CD14-positive monocyte (primary cell): ENCODE measurements at places on chromosomes 4 and X.

GRCh38 chrX:79506001-79506400 is 138.9 kb upstream of the ITM2A start:
- no peak for DNase-seq

DNA sequence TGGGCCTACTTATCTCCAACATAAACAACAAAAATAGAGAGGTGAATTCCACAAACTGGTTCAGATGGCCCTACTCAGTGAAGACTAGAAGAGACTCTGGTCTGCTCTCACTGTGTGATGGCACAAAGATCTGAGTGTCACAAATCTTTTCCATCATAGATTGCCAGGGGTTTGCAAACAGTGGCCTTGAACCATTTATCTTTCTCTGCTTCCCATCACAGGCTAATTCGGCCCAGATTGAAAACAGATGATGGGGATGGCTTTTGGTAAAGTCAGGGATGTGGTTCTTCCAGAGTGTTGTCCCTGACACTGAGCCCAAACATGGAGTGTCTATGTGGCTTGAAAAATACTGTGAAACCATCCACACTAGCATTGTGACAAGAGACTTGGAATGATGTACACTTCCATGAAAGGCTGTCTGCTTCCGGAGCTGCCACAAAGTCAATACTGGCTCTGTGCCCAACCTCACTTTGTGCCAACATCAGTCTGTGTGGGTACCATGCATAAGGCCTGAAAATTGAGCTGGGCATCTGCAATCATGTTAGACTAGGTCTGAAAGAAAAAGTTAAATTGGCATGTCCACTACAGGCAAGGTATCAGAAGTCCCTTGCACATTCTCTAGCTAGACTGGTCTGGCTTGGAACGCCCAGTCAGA is 25.2 kb upstream of the PLAC1 start:
- no peak for DNase-seq

DNA sequence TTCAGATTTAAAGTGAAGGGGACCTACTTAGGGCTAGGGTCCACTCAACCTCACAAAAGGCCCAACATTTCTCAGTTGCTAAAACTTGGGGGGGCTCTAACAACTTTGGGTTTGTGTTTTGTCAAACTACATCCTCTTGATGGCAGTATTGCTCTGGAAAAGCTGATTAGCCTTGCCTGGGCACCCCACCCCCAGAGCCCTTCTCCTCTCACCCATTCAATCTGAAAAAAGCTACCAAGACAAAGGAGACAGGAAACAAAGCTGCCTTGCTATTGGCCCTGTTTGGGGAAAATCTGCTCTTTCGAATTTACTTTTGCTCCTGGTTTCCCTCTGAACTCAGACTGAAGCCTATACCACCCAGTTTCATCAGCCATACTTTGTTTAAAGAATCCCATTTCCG is 195.2 kb upstream of the STK26 start:
- no peak for DNase-seq

GRCh38 chr4:24801136-24801855 is 5.9 kb downstream of the SOD3 start:
- DNase-seq, result no peak

DNA sequence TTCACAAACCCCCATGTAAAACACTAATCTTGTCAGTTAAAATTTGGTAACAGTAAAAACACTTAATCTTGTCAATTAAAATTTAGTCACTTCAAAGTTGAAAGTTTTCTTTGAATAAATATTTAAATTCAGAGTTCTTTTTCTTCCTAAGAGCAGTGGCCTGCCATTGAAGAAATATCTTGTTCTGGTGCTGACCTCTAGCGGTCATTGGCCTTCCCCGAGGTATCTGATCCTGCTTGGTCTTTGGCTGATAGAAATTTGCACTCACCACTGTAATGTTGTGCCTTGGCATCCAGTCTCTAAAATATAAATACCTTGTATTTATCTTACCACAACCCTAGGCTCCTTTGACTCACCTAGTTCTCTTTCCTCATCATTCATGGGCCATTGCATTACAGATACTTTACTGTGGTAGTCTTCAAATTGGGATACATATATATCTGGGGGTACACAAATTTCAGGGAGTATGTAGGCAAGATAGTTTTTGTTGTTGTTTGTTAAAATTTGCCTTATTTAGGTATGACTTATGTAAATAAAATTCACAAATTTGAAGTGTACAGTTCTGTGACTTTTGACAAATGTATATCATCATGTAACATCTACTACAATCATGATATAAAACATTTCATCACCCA is 6.7 kb upstream of the ART3 start:
- DNase-seq, result peak; percentile 81

DNA sequence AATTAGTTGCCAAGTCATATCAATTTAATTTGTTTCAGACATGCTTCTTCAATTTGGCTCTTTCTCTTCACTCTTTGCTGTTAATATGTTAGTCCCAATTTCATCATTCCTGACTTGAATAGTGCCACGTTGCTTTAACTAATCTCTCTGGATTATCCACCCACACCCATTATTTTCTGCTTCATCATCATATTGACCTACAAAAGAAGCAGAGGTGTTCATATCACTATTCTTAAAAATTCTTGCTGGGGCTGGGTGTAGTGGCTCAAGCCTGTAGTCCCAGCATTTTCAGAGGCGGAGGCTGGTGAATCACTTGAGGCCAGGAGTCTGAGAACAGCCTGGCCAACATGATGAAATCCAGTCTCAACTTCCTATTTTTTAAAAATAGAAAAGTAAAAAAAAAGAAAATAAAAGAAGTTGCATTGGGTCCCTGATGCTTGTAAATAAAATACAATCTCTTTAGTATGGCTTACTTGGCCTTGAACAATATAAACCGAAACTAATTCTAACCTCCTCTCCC is 65.7 kb upstream of the KCNIP4 start:
- no peak for DNase-seq

- DNase-seq, result no peak
These were observed 234.7 kb upstream of the DIAPH2 start for GRCh38 chrX:96449896-96450295.

- DNase-seq, result no peak
These were observed 111.4 kb downstream of the TSPAN5 start for GRCh38 chr4:98546910-98547594.

DNA sequence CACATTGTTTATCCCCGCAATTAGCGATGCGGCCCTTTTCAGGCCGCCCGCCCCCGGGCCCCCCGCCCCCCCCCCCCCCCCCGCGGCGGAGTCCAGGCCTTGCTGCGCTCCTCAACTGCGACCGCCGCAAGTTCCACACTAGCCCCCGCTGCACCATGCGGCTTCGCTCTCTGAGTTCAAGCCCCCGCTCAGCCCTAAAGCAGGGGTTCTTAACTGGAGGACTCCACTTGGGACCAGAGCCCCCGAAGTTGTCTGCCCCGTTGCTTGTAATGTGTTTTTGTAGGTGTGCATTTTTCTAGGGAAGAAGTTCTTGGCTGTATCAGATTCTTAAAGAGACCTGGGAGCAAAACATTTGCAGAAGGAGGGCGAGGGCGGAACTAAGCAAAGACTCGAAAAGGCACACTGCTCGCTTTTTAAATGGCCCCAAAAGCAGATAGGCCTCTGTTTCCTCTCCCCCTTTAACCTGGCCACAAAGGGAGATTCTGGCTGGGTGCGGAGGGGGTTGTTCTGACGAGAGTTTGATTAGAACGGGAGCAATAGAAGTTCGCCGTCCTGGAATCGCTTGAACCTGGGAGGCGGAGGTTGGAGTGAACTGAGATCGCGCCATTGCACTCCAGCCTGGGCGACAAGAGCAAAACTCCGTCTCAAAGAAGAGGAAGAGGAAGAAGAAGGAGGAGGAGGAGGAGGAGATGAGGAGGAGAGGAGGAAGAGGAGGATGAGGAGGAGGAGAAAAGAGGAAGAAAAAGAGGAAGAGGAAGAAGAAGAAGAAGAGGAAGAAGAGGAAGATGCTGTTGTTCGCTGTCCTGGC is 2.3 kb upstream of the MSX1 start:
- no peak for DNase-seq

GRCh38 chr4:153755186-153755585 is 4.6 kb downstream of the RNF175 start:
- no peak for DNase-seq

- DNase-seq, result peak; percentile 87
These were observed 92.1 kb downstream of the AFF1 start for GRCh38 chr4:87026800-87027495.

DNA sequence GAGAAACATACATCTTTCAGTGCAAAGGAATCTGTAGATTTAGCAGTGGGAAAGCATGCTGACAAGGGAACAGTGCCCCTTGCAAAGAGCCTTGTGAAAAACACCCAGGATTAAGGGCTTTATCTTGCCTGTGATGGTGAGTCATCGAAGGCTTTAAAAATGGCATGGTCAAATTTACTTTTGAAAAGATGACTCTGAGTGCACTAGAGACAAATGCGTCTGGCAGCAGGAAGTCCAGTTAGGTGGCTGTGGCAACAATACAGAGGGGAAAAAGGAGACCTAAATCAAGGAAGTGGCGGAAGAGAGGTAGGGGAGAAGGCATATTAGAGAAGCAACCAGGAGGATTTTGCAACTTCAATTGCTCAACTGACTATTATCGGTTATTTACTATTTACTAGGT is 472.6 kb upstream of the CPEB2 start:
- no peak for DNase-seq
